ENCODE measurements at places on chromosomes 4 and X.

- H3K4me1 ChIP-seq, result no peaks in the 10 kb centered on the region
- no peaks in the 10 kb centered on the region for H3K27me3 ChIP-seq
- H3K36me3 ChIP-seq, result no peaks in the 10 kb centered on the region
- no peak for DNase-seq
Measured at GRCh38 chrX:143095816-143096215, 70.1 kb downstream of the SPANXN4 start.

GRCh38 chr4:25131926-25132325 lies 28.3 kb downstream of the SEPSECS start:
- peaks cover 16% of the 10 kb centered on the region for H3K36me3 ChIP-seq
- H3K27ac ChIP-seq, result no peak overlapping the region
- no peak for DNase-seq
- peaks cover 11% of the 10 kb centered on the region for H3K4me1 ChIP-seq
- no peak overlapping the region for H3K4me3 ChIP-seq

GRCh38 chrX:47185241-47185640 lies 8.4 kb upstream of the UBA1 start:
- DNase-seq, result no peak
- no peaks in the 10 kb centered on the region for H3K27me3 ChIP-seq
- peaks cover 8% of the 10 kb centered on the region for H3K36me3 ChIP-seq
- H3K4me1 ChIP-seq, result no peaks in the 10 kb centered on the region

GRCh38 chr4:55393461-55394320 lies 2.1 kb upstream of the TMEM165 start:
- H3K27ac ChIP-seq, result no peak overlapping the region
- peaks cover 5% of the 10 kb centered on the region for H3K36me3 ChIP-seq
- peaks cover 27% of the 10 kb centered on the region for H3K4me1 ChIP-seq
- DNase-seq, result no peak
- no peak overlapping the region for H3K4me3 ChIP-seq
- H3K27me3 ChIP-seq, result no peaks in the 10 kb centered on the region

DNA sequence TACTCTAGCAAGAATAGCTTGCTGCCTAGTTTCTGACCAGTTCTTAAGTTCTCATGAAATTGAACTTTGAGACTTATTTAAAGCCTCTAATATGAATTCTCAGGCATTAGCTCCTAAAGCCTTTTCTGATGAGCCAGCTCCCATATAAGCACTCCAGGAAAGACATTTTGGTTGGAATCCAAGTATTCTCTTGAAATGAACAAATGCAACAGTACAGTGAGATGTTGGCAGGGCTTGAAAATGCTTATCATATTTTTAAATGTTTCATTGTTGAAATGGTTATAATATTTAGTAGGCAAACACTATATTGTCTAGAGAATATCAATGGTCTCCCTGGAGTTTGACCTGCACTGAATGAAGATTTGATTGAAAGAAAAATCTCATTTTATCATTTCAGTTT lies 240.3 kb downstream of the ANK2 start:
- no peaks in the 10 kb centered on the region for H3K4me1 ChIP-seq
- peaks cover 2% of the 10 kb centered on the region for H3K36me3 ChIP-seq
- H3K27ac ChIP-seq, result no peak overlapping the region
- DNase-seq, result no peak
- H3K27me3 ChIP-seq, result peaks cover 11% of the 10 kb centered on the region
- H3K4me3 ChIP-seq, result no peak overlapping the region

Data from T-helper 17 cell (primary cell).